ENCODE measurements at places on chromosomes 2 and 18.

- DNase-seq: no peak
Observed at GRCh38 chr2:152465541-152465940, 130.6 kb downstream of the FMNL2 start.

DNA sequence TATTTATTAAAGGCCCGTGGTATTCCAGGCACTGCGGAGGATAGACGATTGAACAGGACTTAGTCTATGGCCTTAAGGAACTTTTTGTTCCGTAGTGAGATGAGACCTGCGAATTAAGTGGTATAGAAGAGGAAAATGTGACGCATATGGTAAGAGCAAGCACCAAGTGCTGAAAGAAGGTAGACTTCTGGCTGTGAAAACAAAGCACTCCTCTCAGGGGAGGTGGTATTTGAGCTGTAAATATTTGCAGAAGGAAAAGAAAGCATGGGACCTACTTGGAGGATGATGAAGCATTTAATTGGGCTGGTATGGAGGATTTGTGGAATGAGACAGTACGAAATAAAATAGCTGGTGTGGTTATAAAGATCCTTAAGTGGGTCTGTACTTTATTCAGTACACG lies 62.5 kb downstream of the GPR39 start:
- DNase-seq: no peak

DNA sequence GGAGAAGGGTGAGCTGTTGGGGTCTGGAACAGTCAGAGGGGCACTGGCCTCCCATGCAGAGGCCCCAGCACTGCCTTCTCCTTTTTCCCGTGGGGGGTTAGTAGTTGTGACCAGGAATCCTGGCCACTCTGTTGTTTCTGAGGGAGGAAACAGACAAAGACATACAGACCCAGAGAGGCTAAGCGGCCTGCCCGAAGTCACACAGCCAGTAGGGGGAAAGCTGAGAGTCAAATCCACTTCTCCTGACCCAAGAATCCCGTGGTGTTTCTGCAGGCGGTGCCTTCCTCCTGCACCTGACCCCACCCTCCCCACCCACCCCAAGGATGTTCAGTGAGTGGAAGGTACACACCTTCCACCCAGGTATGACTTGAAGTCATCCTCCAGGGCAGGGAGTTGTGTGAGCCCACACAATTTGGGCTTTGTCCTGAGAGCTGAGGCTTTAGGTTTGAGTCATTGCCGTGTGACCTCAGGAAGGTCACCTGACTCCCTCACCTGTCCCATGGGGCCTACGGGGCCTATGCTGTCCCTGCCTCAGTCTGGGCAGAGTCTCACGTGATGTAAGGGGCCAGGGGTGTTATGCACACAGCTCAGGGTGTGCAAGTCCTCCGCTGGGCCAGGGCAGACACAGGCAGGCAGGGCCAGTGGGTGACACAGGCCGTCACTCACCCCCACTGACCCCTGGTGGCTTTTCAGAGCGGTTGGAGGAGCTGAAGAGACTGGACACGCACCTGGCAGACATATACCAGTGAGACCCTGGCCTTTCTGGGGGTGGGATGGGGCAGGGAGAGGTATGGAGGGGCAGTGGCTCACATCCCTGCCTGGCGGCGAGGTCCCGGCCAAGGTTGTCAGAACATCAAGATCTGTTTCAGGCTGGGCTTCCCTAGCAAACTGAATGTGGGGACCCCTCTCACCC lies 5.0 kb downstream of the NT5DC4 start:
- no peak for DNase-seq

GRCh38 chr2:22500555-22500935 lies 884.4 kb upstream of the KLHL29 start:
- DNase-seq: no peak

- no peak for DNase-seq
Observed at GRCh38 chr2:108118996-108119395, 120.8 kb upstream of the SULT1C3 start.

- no peak for DNase-seq
Observed at GRCh38 chr2:104433657-104434056, 420.3 kb upstream of the POU3F3 start.

GRCh38 chr2:71332435-71332796 lies 834 bp downstream of the ZNF638 start:
- DNase-seq: no peak

DNA sequence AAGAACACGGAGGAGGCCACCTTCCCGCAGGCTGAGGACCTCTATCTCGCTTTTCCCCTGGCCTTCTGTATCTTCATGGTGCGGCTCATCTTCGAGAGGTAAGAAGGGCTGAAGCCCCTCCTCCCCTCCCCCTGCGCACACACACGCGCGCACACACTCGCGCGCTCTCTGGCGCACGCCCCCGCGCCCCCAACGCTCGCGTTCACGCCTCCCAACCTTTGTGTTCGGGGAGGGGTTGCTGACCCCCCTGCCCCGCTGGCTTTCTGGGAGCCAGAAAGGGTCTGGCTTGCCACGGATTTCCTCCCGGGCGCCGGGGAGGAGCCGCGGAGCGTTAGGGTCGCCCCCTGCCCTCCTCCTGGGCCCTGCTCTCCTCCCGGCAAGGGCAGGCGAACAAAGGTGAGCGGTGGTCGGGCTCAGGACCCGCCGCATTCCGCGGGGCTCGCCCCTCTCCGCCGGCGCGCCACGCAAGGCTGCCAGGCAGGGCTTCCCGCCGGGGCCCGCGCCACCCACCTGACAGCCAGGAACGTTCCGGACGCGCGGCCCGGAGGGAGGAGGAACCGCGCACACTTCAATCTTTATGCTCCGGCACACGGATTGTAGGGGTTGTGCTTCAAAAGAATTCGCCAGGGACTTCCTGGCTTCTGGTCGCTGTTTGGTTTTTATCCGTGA lies 583 bp downstream of the CERS6 start:
- DNase-seq: no peak

- no peak for DNase-seq
Observed at GRCh38 chr2:101874069-101874468, 117.7 kb upstream of the IL1R2 start.

DNA sequence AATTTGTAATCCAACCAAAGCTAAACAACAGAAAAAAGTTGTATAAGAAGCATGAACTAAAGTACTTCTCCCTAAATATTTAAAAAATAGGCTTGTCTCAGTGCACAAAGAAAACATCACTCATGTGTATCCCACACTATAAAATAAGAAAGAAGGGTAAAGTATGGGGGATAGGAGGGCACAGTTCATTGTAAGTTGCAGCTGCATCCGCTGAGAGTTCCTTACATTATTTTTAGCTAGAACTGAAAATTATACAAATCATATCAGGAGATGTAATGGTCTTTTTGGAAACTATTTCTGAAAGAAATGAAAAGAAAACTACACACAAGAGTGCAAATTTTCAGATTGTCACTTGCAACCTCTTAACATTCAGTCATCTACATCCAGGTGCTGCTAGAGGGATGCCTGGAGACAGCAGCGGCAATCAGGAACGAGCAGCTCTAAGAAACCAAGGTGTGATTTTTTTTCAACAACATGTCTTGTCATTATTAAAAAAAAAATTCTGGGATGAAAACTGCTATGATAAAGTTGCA lies 273.6 kb downstream of the ASXL3 start:
- DNase-seq: no peak

DNA sequence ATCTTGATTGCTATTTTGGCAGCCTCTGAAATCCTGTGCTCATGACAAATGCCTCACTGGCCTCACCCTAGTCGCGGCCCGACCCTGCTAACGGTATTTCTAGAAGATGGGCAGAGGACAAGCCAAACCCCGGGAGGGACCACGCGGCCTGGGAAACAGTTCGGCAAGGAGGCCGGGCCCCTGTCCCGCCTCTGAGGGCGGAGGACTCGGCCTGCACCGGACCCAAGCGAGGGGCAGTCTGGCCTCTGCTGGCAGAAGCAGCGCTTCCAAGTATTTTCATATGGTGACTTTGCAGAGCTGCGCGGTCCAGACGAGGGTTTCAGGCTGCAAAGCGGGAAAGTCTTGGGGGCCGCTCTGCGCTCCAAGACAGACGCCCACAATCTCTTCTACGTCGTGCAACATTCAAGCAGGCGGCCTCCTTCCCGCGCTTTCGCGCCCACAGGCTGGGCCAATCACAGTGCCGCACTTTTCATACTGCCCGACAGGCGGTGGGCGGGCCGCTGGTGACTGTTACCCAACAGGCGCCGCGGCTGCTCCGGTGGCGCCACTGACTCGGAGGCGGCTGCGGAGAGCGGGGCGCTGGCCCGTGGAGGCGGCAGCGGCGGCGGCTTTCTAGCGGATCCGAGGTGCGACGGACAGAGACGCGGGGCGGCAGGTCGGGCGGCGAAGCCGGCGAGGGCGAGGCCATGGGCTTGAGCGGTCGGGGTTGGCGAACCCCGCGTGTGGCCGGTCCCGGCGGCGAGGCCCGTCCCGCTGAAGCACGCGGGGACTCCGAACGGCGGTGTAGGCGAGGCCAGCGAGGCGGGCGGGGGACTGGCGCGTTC lies at the start of gene RBM44:
Gene RBM44 (plus strand): TSS at position 544 of the 824 bp plus-strand sequence. CDS start 14,831 bp downstream, outside the sequence.
- DNase-seq: no peak

GRCh38 chr2:211854832-211855231 lies 683.8 kb downstream of the ERBB4 start:
- DNase-seq: no peak

DNA sequence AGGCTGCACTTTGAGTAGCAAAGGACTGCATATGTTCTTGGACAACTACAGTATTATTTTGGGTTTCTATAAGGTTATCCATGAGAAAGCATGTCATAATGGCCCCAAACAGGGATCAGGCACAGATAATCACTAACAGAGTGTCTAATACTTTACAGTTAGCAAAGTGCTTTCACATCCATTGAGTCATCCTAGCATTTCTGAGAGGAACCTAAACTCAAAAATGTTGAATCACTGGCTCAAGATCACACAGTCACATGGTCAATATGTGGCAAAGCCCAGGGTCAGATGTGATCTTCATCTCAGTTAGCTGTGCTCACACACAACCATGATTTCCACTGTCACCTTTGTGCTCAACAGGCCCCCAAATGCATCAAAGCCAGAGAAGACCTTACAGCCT lies 156.1 kb upstream of the VRK2 start:
- DNase-seq: no peak

DNA sequence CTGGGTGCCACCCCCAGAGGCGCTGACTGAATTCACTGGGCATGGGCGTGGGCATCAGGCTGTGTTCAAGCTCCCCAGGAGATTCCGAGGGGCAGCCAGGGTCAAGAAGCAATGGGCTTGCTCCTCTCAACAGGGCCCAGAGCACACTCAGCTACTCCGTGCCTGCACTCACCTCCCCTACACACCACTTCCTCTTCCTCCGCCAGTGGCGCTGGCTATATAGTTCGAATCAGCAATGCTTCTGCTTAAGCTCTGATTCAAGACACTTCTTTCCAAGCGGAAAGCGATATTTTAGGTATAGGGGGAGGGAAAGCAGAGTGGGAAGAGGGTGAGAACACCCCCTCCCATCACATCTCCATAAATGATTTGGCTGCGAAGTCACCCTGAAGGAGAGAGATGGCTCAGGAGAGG lies 42.1 kb downstream of the CRACDL start:
- no peak for DNase-seq
